ENCODE measurements at places on chromosomes 2 and 18.
A peak's percentile ranks its signal among the peaks of the same experiment; 100 is the strongest.

DNA sequence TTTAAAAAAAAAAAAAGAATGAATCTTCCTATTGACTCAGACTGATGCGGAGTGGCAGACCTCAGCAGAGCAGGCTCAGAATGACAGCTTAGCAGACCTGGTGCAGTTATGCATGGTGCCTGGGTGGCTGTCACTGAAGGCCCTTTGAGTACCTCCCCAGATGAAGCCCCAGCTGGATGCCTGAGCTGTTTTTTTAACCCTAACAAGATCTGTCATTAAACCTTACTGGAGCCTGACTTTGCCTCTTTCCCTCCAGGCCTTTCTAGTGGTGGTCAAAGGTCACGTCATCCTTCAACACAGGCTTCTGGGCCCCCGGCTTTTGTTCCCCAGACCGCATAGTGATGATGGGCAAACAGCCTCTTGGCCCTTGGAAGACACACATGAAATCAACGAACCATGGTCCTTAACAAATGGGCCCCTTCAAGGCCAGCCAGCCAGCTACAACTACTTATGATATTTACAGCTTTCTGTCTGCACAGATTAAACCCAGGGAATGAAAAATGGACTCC, 138.3 kb upstream of the CYP1B1 start:
- DNase-seq = no peak

GRCh38 chr18:13221869-13222855, 3.6 kb downstream of the LDLRAD4 start:
- no peak for DNase-seq

GRCh38 chr2:62525549-62526269, 19.7 kb upstream of the TMEM17 start:
- DNase-seq = no peak

- DNase-seq = no peak
Measured at GRCh38 chr2:167049659-167050058, 161.4 kb downstream of the XIRP2 start.

DNA sequence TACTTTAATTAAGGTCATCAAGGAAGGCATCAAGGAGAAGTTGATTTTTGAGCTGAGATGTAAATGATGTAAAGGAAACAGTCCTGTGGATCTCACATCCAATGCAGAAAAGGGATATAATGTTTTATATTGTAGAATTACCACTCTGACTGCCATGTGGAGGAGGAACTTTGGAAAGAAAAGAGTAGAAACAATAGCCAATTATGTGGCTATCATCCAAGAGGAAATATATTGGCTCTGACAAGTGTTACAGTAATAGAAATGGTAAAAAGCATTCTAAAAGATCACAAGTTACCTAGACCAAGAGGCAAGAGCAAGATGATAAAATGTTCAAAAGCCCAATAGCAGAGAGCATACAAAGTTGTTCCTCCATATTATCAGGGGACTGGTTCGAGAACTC, 26.8 kb downstream of the BARD1 start:
- no peak for DNase-seq

DNA sequence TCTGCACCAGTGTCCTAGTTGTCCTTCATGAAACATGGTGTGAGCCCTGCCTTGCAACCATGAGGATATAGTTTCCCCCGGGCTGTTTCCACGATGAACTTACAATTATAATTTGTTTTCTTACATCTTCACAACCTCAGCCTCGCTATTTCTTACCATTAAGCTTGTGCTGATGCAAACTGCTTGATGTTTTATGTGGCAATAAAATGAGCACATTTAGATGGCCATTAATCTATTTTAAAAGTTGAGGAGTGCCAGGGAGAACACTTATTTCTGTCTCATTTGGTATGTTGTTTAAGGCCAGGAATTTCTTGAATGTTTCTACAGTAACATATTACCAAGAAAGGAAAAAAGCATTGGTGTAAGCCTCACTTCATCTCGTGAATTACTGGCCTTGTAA, 214.5 kb upstream of the SLC8A1 start:
- no peak for DNase-seq

GRCh38 chr2:200172944-200173581, 133.4 kb upstream of the SPATS2L start:
- DNase-seq = no peak

DNA sequence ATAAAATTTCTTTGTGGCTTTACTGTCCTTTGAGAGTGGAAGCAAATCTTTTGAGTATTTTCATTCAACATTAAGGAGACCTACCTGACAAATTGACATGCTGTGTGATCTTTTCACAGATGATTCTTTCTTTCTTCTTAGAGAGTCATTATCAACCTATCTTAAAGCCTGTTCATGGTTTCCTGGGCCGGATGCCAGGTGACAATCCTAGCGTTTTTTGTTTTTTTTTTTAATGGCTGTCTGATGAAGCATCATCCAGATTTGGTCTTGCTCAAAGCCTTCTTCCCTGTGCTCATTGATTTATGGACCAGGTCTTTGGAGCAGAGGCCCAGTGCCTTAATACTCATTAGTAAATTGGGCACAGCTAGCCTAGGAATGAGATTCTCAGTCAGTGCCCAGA, 9.8 kb upstream of the MGAT5 start:
- DNase-seq = no peak

DNA sequence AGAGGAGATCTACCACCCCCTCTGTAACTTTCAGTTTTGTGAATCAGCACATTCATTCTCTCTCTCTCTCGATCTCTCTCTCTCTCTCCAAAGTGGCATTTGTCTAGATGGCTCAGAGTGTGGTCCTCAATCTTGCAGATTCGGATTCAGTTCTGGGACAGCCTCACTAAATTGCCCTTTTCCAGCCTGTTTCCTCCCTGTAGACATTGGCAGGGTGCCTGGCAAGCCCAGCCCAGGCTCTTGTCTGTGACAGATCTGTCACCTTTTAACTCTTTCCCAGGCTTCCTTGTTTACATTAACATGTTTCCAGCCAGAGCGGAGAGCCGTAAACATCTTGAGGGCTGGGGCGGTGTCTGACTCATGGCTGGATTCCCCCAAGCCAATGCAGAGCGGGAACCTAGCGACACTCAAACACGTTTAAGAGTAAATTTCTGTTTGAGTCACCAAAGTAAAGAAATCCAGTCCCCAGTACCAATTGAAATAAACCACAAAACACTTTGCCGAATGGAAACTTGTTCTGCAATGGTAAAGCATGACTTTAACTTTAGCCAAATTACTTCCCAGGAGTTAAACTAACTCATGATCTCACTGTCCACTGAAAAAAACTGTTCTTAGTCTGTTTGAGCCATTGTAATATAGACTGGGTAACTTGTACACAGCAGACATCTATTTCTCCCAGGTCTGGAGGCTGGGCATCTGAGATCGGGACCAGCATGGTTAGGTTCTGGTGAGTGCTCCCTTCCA, 6.6 kb upstream of the CYP27C1 start:
- no peak for DNase-seq

GRCh38 chr18:48676756-48677368, 138.0 kb downstream of the CTIF start:
- DNase-seq = peak; percentile 55

DNA sequence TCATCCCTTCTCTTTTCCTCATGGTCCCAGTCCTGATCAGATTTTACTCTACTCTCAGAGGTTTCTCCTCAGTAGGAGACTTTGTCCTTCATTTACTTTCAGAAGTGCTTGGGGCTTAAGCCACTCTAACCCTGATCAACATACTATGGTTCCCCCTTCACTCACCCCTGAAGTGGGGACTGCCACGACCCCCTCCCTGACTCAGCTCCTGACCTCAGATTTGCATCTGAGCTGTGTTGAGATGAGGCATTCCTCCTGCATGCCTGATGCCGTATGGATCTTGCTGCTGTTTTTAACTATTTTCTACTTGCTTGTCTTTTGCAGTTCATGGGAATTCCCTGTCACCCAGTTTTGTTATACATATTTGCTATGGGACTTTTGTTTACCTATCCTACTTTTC, 306.7 kb upstream of the CHST9 start:
- no peak for DNase-seq

DNA sequence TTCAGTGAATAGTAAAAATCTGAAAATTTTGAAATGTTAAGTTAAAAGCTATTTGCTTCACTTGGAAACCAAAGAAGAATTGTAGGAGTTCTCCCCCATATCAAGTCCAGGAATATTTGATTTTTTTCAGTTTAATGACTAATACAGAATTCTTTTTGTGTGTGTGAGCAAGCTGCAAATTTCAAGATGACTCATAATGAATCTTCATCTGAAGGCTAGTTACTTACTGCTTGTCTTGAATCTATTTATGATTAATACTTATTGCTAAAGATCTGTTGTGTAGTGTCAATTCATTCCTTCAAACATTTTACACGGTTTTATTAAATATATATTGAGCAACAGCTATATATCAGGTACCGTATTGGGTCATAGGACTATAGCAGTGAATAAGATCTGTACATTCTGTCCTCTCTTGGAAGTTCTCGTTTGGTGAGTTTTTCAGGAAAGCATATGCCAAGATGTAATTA, 47.8 kb upstream of the CAVIN2 start:
- DNase-seq = no peak

- DNase-seq = no peak
Measured at GRCh38 chr18:69674966-69675365, 272.7 kb downstream of the CD226 start.

DNA sequence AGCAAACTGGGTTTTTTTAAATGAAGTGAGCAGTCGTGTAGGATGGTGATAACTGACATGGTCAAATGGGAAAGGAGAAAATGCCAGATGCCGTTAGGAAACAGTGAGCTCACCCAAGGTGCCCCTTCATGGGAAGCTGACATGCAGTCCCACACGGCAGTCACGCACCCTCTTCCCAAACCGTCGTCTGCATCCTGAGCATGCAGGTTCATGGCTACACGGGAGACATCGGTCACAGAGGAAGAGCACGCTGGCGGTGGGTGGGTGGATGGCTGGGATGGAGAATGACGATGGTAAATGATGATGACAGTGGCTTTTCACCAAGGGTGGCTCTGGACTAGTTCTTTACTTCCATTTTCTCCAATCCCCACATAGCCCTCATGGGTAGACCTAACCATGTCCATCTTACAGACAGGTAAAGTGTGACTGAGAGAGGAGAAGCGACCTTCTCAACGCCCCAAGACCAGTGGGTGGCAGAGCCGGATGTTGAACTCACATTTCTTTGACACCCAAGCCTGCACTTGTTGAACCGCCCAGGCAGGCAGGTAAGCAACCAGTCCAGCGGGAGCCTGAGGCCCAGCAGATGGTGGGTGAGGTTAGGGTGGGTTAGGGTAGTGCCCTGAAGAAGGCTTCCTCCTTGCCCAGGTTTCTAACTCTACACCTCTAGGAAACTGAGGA, 44.5 kb downstream of the TNS1 start:
- DNase-seq = no peak

GRCh38 chr2:85001595-85001994, 30.6 kb downstream of the KCMF1 start:
- DNase-seq = no peak

DNA sequence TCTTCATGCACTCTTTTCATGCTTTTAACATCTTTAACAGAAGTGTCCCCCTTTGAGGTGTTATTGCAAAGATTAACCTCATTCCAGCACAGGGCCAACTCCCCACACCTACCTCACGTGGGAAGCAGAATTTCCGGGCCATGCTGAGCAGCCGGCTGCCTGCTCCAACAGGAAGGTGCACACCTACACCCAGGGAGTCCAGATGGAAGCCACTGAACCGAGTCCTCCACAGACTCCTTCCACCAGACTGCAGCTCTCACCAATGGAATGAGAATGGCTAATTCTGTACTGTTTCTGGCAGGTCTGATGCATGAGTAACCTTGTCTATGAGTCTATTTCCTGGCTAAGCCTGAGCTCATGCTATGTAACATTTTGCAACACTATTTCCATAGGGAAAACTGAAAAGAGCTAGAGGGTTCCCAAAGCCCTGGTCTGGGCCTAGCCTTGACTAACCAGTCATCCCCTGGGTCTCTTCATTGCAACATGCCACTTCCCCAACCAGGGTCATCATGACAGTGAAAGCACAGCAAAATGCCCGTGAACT, 11.0 kb downstream of the ERFE start:
- DNase-seq = no peak

DNA sequence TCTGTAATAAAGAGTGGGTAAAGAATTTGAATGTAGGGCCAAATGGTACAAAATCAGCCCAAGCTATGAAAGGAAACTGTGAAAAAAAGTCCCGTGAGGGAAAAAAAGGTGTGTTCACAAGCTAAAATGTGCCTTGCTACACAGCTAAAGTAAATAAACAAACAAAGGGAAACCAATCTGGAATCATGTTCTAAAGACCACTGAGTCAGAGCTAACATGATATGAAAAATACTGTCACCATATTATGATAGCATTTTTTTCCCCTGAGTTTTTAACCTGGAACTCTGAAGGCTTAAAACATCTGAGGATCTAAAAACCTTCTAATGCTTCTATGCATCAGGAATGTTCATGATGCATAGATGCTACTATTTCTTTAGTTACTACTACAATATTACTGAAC, 58.8 kb downstream of the SCN1A start:
- DNase-seq = no peak

- DNase-seq = no peak
Measured at GRCh38 chr2:8572712-8573233, 109.1 kb upstream of the ID2 start.

DNA sequence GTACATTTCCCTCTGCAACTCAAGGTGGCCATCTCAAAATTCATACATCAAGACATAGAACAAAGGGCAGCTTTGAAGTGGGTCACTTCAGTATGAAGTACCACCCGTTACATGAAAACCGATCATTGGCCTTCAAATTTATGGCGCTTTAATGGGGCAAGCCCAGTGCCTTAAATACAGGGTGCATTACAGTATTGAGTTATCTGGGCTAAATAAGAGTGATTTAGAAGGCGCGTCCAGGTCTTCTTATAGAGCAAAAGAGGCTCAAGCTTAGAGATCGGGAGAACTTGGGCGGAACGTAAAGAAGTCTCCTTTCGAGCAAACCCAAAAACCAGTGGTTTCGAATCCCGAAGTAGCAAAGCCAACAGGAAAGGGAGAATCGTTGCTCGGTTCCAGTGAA, 7.1 kb downstream of the HOXD3 start:
- DNase-seq = no peak

DNA sequence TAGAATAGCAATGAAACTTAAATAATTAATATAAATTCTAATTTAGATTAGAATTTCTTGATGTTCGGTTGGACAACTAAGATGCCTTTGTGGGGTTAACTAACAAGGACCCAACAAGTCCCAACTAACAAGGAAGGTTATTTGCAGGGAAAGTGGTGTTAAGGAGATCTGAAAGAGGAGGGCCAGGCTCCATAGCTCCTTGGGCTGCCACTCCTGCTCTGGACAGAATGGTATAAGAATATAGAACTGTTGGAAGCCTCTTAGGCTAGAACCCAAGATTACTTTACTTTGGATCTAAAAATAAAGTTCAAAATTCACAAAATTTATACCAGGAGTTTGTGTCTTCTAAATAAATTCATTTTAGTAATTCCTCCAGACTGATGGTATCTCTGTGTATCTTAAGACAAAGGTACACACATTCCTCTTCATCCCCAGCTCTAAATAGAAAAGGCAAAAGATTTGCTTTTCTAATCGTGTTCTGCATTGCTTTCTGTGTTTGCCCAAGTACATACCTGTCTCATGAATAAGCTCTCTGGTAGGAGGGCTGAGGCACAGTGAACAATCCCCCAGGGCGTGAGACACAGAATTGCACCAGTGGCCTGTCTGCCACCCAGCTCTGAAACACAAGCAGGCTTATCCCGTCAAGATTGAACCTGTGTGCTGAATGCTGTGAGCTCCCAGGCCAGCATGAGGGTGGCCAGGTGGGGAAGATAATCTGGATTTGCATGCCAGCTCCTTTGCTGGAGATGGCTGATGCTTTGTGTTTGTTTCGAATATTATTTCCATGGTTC, 176.0 kb downstream of the ACKR3 start:
- no peak for DNase-seq

Measured in activated gamma-delta T cell treated with Interleukin-2 at 50 U/mL for 16 hours (primary cell).